ENCODE measurements at places on chromosomes 13 and 19. TPM values are rescaled to one million over a fixed set of nuclear protein-coding genes. Genes with fewer than 3 reads are reported as not detected.

ADAMTSL5 gene
- total RNA-seq: 0.82 TPM

IGFL1 gene
- 4.8 TPM for total RNA-seq

DNA sequence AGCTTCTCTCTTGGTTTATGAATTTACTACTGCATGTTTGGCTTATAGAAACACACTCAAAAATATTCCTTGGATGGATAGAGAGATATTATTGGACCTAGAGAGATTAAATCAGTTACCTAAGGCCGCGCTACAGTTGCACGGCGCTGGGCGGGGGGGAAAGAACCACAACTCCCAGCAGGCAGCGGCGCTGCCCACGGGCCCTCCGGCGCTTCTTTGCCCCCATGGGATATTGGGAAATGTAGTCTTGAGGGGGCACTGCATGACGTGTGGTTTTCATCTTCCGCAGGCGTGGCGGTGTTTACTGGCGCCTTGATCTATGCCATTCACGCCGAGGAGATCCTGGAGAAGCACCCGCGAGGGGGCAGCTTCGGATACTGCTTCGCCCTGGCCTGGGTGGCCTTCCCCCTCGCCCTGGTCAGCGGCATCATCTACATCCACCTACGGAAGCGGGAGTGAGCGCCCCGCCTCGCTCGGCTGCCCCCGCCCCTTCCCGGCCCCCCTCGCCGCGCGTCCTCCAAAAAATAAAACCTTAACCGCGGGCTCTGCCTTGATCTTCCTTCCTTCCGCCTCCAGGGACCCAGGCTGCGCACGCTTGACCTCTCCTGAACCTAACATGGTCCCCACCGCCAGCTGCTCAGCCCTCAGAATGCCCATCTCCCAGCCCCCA lies 4.8 kb downstream of the EMP3 start:
- H3K4me1 ChIP-seq: peaks cover 10% of the 10 kb centered on the region
- DNase-seq: peak; percentile 83
- no peaks in the 10 kb centered on the region for H3K27me3 ChIP-seq
- no peaks in the 10 kb centered on the region for H3K36me3 ChIP-seq
- peak overlapping the region; percentile 83 for H3K27ac ChIP-seq

DNA sequence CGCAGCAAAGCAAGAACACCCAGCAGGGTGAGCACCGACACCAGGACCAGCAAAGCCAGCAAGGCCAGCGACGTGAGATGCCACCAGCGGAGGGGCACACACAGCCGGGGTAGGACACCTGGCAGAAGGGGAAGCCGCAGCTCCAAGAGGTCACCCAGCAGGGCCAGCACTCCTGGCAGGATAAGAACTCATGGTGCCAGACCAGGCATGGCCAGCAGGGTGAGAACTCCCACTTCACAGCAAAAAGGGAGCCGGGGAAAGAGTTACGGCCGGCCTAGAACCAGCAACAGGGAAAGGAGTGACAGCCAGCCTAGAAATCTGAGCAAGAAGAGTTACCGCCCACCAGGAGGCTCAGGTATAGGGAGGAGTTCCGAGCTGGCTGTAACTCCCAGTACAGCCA lies 486 bp downstream of the SRRM5 start:
- H3K27ac ChIP-seq: no peak overlapping the region
- H3K36me3 ChIP-seq: no peaks in the 10 kb centered on the region
- no peaks in the 10 kb centered on the region for H3K4me1 ChIP-seq
- no peak for DNase-seq
- no peaks in the 10 kb centered on the region for H3K27me3 ChIP-seq
- H3K4me3 ChIP-seq: no peak overlapping the region

Measured in prostate gland (tissue), 2 donors.